ENCODE measurements at places on chromosomes 1 and 21. TPM values are rescaled to one million over a fixed set of nuclear protein-coding genes. Genes with fewer than 3 reads are reported as not detected.

KRTAP13-2 gene
- not detected for total RNA-seq

GRCh38 chr1:85555867-85556573 is 24.5 kb upstream of the CCN1 start:
- H3K36me3 ChIP-seq: no peaks in the 10 kb centered on the region
- DNase-seq: no peak
- H3K27me3 ChIP-seq: no peaks in the 10 kb centered on the region
- H3K4me3 ChIP-seq: no peak overlapping the region
- peaks cover 13% of the 10 kb centered on the region for H3K4me1 ChIP-seq
- no peak overlapping the region for H3K27ac ChIP-seq

DNA sequence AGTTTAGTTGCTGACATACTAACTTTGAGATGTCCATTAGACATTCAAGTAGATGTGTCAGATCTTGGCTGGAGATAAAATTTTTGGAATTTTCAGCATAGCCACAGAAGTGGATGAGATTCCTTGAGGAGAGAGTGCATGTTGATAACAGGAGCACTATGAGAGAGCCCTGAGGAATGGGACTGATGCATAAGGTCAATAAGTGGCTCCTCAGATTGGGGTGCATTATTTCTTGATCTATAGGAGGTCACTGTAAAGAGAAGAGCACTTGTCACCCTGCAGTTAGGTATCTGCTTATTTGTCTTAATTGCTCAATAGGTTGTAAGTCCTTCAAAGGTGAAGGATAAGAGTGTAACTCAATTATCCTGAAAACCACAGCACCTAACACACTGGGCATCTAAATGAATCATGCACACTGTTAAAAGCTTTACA is 52.0 kb upstream of the TACSTD2 start:
- H3K4me3 ChIP-seq: no peak overlapping the region
- no peaks in the 10 kb centered on the region for H3K27me3 ChIP-seq
- H3K36me3 ChIP-seq: no peaks in the 10 kb centered on the region
- no peaks in the 10 kb centered on the region for H3K4me1 ChIP-seq
- DNase-seq: no peak
- H3K27ac ChIP-seq: no peak overlapping the region

GRCh38 chr1:168582688-168583336 is 6.4 kb downstream of the XCL1 start:
- H3K4me1 ChIP-seq: peaks cover 2% of the 10 kb centered on the region
- H3K27ac ChIP-seq: no peak overlapping the region
- DNase-seq: no peak
- H3K27me3 ChIP-seq: no peaks in the 10 kb centered on the region
- H3K36me3 ChIP-seq: no peaks in the 10 kb centered on the region

- H3K36me3 ChIP-seq: no peaks in the 10 kb centered on the region
- H3K27ac ChIP-seq: peak overlapping the region; percentile 73
- H3K4me3 ChIP-seq: no peak overlapping the region
Observed at GRCh38 chr1:23578997-23579363, 19.7 kb upstream of the ID3 start.

Data from aorta (tissue), 5 donors.